ENCODE measurements at places on chromosomes 13 and 19.

GRCh38 chr19:6213696-6214641, 65.8 kb downstream of the MLLT1 start:
- DNase-seq: no peak

- DNase-seq: no peak
Measured at GRCh38 chr13:86052141-86052540, 252.9 kb upstream of the SLITRK6 start.

GRCh38 chr13:42740753-42741152, 40.6 kb upstream of the FAM216B start:
- DNase-seq: peak; percentile 67

DNA sequence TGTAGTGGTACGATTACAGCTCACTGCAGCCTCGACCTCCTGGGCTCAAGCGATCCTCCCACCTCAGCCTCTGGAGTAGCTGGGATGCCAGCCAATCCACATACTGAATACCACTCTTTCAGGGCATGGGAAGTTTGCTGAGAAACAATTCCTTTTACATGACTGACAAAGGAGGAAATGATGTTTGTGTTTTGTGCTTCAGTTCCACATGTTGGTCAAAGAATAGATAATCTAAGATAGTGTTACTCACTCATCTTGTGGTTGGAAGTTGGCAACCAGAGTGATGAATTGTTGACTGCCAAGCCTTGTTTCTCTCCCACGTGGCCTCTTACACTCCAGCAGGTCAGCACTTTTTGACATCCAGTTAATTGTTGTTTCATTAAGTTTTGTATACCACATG, 7.6 kb downstream of the MBD3L2B start:
- peak; percentile 56 for DNase-seq

DNA sequence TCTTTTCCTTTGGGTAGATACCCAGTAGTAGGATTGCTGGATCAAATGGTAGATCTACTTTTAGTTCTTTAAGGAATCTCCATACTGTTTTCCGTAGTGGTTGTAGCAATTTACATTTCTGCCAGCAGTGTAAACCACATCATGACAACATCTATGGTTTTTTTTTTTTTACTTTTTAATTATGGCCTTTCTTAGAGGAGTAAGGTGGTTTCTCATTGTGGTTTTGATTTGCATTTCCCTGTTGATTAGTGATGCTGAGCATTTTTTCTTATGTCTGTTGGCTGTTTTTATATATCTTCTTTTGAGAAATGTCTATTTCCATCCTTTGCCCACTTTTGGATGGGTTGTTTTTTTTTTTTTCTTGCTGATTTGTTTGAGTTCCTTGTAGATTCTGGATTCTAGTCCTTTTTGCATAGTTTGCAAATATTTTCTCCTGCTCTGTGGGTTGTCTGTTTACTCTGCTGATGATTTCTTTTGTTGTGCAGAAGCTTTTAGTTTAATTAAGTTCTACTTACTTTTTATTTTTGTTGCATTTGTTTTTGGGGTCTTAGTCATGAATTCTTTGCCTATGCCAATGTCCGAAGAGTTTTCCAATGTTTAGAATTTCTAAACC, 38.8 kb downstream of the TDRD3 start:
- no peak for DNase-seq

Data from epithelial cell of esophagus (primary cell).